ENCODE measurements at places on chromosomes 7 and 10.
A peak's percentile ranks its signal among the peaks of the same experiment; 100 is the strongest.

GRCh38 chr7:100471021-100471420, 7.0 kb upstream of the SPACDR start:
- DNase-seq: no peak

DNA sequence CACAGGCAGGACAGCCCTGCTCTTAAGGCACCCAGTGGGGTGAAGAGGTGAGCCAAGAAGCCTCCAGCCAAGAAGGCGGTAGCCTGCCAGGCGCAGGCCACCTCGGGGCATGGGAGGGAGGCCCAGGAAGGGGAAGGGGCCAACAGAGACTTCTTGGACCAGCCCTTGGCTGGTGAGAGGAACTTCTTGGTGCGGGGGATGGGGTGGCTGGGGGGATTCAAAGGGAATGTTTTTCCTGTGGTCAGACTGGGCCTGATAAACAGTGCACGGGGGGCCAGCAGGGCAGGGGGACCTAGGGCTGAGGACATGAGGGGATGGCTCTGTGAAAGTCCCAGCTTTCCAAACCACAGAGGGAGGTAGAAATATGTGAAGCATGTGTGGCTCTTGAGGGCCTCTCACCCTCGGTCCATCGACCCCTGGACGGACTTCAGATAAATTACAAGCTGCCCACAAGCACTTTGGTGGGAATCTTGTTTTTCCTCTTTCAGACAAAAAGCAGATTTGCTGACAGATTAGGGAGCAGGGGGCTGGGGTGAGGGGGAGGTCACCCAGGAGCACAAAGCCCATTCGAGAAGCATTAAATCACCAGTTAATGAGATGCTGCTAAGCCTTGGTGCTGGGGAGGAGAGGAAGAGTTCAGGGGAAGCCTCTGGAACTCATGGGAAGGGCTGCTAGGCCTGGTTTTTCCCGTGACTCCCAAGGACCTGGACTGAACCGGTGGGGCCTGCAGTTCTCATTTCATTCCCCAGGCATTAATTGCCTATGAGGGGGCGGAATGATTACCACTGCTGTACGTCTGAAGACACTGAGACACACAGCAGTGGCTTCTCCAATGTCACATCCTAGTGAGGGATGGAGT, 11.3 kb downstream of the CRYGN start:
- peak; percentile 48 for DNase-seq

DNA sequence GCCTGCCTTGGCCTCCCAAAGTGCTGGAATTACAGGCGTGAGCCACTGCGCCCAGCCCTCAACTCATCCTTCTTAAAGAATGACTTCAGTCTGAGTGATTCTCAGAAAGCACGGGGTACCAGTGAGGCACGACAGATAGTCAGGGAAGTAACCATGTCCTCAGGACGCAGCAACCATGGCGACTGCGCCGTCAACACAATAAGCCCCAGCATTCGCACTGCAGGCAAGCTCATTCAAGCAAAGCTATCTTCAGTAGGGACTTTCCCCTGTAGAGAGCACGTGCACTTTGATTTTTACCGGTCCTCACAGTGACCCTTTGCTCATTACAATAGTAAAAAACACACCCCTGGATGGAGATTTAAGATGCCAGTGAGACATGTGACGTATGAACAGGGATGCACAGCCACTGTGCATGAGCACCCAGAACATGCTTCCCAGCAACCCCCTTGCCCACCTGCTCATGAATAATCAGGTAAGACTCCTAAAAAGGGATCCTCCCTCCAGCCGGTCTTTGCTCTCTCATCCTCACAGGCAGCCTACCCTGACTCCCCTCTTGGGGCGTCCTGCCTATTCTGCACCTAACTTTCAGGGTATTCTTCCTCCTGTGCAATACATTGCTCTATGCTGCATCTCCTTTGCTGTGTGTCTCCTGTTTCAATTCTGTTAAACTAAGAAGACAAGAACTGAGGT, 9.1 kb downstream of the WDR86 start:
- no peak for DNase-seq

DNA sequence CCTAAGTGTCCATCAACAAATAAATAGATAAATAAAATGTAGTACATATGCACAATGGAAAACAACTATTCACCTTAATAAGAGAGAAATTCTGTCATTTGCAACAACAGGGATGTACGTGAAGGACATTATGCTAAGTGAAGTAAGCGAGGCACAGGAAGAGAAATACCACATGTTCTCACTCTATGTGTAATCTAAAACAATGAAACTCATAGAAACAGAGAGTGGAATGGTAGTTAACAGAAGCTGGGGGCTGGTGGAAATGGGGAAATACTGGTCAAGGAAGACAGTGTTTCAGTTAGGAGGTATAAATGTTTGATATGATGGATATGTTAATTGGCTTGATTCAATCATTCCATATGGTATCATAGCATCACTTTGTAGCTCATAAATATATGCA, 43.1 kb downstream of the ARL4A start:
- no peak for DNase-seq

DNA sequence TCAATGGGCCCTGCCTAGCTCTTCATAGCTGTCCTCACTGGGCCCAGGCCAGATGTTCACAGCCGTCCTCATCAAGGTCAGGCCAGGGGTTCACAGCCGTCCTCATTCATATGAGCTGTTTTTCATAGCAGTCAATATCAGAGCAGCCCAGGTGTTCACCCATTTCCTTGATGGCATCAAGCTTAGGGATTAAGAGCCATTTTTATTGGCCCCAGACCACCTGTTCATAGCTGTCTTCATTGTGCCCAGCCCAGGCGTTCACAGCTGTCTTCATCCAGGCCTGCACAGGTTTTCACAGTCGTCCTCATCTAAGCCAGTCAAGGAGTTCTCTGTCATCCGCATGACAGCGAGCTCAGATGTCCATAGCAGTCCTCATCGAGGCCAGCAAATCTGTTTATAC, 9.4 kb downstream of the FRG2B start:
- no peak for DNase-seq

DNA sequence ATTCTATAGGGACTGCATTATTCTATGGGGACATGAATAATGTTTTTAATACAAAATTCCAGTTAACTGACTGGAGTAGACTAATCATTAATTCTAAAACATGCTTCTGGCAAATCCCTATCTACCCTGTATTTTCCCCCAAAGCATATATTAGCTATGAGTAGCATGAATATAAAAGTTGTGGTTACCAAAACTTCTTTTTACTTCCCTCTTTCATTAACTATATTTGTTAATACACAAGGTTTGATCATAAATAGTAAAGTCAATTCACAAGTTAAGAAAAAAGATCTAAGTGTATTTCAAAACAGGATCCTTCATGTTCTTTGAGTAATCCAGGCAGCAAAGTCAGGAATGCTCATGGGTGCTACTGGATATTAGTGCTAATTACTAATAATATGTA, 2.9 kb upstream of the RALA start:
- DNase-seq: no peak

DNA sequence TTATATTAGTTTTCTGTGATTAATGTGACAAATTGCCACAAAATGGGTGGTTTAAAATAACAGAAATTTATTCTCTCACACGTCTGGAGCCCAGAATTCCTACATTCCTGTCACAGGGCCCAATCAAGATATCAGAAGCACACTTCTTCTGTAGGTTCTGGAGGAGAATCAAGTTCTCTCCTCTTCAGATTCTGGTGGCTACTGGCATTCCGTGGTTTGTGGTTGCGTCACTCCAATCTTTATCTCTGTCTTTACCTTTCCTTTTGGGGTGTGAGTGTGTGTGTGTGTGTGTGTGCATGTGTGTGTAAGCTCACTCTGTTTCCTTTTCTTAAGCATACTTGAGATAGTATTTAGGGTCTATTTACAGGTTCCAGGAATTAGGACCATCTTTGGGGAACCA, 115.5 kb upstream of the DKK1 start:
- no peak for DNase-seq

GRCh38 chr7:149642589-149642988, 130.8 kb downstream of the ZNF467 start:
- DNase-seq: no peak

GRCh38 chr10:98242823-98243222, 25.2 kb downstream of the LOXL4 start:
- peak; percentile 52 for DNase-seq

- DNase-seq: no peak
These were observed 21.9 kb upstream of the CREB3L2 start for GRCh38 chr7:138023618-138024342.

DNA sequence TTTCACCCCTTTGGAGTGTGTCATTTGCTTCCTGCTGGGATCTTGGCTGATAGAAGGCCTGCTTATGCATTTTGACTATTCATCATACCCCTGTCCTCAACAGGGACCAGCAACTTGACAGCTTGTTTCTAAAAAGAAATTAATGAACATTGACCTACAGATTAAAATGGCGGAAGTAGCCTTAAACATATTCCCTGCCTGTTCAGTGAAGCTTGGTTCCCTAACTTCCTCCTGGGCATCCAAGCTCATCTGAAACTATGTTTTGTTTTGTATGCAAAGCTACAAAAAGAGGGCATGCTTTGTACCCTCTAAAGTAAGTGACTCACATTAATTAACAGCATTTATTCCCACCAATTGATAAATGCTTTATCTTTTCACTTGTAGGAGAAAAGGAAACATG, 26.8 kb upstream of the CDK14 start:
- DNase-seq: no peak

DNA sequence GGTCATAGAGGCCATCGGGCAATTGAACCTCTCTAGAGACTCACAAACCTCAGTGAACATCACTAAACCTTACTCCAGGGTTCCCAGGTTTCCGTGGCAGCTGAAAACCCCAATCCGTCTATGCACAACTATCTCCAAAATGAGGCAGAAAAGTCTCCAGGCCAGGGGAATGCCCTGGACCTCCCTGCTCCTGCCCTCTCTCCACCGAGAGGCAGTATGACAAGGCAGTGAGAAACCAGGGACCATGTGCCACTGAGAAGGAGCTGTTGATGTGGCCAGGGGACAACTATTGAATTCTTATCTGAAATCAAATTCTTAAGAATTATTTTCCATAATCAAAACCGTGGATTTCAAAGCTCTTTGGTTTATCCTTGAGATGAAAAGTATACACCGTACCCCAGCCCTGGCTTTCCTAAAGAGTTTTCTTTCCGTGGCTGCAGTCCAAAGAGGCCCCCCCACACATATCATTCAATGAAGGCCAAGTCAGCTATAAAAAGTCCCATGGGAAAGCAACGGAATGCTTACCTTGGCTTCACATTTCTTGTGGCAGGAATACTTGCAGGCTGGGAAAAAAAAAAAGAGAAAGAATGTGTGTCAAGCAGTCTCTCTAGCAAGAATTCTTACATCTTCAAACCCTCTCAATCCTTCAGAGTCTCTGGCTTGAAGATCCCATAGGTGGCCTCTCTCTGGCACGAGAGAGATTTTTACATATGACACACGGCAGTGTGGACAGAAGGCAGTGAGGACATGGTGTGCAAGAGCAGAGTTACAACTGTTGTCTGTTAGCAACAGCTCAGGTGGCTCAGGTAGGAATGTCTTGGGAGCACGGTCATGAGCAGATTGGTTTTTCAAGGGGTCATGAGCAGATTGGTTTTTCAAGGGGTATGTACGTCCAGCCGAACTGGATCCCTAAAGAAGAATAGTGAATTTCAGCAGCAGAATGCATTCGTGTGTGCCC, 75.2 kb downstream of the TNS3 start:
- no peak for DNase-seq

- DNase-seq: no peak
These were observed 667.6 kb upstream of the CELF2 start for GRCh38 chr10:10350050-10350449.

GRCh38 chr7:129646369-129647021, 35.0 kb downstream of the NRF1 start:
- no peak for DNase-seq

- DNase-seq: no peak
These were observed 353.3 kb upstream of the SORCS1 start for GRCh38 chr10:107517811-107518210.

- no peak for DNase-seq
These were observed 19.3 kb downstream of the PON1 start for GRCh38 chr7:95304990-95305389.

DNA sequence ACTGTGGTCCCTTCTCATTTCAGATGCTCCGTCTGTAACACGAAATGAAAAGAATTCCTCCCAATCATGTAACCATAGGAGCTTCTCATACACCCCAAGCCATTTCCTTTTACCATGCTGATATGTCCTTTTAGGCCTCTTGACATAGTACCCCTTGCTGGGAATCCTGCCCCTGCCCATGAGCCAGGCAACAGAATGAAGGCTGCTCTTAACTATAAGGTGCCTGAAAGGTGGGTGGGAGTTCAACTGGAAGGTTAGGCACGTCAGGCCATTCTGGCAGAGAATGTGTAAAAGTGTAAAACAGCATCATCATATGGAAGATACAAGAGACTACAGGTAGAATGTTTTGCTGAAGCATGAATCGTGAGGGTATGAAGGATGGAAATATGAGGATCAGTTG, 22.5 kb downstream of the IL2RA start:
- DNase-seq: no peak

- peak; percentile 59 for DNase-seq
These were observed 60.9 kb upstream of the CAMK2B start for GRCh38 chr7:44386139-44386913.

DNA sequence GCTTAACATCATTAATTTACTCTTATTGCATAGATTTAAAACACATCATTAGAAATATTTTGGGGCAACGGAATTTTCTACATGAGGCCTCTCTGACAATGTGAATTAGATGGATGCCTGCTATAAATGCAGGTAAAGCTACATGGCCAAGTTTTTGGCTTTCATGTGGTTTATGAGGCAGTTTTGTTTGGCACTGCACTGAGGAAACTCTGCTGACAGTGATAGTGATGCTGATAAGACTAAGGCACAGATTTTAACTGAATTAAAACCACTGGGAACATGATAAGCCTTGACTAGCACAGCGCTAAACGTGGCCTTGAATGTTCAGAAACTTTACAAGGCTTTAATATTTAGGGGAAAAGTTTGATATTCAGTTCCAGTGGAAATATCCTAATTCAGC, 114.3 kb upstream of the NOBOX start:
- no peak for DNase-seq

GRCh38 chr10:49458869-49459268, 63.0 kb upstream of the DRGX start:
- no peak for DNase-seq

DNA sequence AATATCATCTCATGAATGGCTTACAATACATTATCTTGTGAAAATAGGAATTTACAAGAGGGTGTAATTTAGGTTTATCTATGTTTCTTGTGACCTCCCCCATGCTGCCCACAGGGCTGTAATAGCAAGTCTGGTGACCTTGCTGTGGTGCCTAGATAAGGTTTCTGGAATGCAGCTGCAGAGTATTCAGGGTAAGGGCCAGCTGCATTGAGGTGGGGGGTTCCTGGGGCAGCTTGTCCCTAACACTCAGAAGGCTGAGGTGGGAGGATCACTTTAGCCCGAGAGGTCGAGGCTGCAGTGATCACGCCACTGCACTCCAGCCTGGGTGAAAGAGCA, 5.3 kb upstream of the DHTKD1 start:
- no peak for DNase-seq

GRCh38 chr10:133267829-133268228, 8.8 kb downstream of the ADAM8 start:
- DNase-seq: no peak

- no peak for DNase-seq
These were observed 3.1 kb upstream of the MACC1 start for GRCh38 chr7:20220293-20220761.
